ENCODE measurements at places on chromosomes 7 and 10.

- DNase-seq = no peak
Measured at GRCh38 chr10:30378201-30378995, 29.3 kb upstream of the MTPAP start.

DNA sequence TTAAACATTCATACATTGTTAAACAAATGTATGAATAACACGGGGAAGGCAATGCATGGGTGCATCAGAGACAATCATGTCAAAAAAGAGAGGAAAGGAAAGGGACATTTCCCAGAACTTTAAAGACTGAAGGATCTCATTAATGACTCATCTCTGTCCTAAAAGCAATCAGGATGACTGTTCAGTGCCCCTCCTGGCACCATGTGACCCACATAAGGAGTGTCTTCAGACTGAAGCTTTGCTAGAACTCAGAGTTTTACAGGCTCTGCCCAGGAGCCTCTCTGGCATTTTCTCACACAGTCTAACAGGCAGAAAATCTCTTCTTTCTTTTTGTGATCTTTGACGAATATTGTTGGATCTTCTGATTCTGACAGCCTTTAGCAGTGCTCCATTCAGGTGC lies 315.3 kb downstream of the OTUD1 start:
- DNase-seq = no peak

GRCh38 chr10:129388435-129388834 lies 78.6 kb upstream of the MGMT start:
- no peak for DNase-seq

DNA sequence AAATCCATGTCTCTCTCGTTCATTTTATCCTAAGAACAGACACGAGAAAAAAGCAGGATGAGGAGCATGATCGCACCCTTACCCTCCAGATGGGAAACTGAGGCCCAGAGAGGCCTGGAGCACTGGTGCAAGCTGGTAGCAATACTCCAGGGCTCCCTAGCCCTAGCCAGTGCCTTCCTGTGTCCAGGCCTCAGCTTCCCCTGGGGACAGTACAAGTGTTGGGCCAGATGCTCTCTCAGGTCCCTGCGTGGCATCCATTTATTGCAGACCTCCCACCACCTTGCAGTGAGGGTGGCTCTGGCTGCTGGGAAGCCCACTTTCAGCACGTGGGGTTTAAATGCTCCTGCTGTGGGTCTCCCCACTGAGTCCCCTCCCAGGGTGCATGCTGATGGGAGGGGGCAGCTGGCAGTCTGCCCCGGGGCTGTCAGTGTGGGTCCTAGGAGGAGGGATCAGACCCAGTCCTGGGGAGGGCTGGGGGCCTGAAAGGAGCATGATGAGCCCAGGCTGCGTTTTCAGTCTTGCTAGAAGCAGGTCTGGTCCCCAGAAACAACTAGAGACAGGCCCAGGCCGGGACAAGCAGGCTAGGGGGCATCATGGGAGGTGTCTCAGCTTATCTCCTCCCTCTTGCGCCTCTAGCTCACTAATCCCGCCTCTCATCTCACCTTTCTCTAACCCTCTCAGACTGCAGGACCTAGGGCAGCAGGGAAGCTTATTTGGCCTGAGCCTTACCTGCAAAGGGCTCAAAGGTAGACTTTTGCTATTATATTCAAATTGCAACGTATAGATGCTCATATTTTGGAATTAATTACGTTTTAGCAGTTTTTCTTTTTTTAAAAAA lies 662 bp upstream of the PPIF start:
- DNase-seq = peak; percentile 24

- DNase-seq = peak; percentile 88
Measured at GRCh38 chr7:831596-832166, 595 bp upstream of the SUN1 start.

Data from GM12865 (cell line).